Stimulated activated effector memory CD8-positive, alpha-beta T cell treated with anti-CD3 and anti-CD28 coated beads, Interleukin-12 subunit alpha, Interleukin-12 subunit beta, amount 100 ng/mL, for 72 hours (primary cell): ENCODE measurements at places on chromosomes 13 and 19.

DNA sequence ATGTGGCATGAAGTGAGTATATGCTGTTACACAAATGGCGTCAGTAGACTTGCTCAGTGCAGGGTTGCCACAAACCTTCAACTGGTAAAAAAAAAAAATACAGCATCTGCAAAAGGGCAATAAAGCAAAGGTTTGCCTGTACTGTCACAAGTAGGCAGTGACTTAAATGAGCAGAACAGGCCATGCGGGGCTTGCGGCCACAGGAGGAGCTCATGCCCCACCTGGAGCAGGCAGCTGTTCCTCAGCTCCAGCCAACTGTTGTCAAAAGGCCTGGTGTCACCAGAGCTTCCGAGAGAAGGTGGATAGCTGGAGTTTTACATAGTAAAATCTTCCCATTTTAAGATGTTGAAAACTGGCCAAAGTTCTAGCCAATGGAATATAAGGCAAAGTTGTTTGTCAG lies 7.7 kb downstream of the ATP7B start:
- no peak for DNase-seq

GRCh38 chr19:7505288-7505681 lies 10.6 kb upstream of the ZNF358 start:
- no peak for DNase-seq

- no peak for DNase-seq
Observed at GRCh38 chr13:44230736-44231135, 142.9 kb upstream of the SERP2 start.

GRCh38 chr19:2579678-2580280 lies 103.9 kb downstream of the GADD45B start:
- DNase-seq, result no peak

- DNase-seq, result no peak
Observed at GRCh38 chr19:14070268-14071050, 2.1 kb upstream of the MISP3 start.

DNA sequence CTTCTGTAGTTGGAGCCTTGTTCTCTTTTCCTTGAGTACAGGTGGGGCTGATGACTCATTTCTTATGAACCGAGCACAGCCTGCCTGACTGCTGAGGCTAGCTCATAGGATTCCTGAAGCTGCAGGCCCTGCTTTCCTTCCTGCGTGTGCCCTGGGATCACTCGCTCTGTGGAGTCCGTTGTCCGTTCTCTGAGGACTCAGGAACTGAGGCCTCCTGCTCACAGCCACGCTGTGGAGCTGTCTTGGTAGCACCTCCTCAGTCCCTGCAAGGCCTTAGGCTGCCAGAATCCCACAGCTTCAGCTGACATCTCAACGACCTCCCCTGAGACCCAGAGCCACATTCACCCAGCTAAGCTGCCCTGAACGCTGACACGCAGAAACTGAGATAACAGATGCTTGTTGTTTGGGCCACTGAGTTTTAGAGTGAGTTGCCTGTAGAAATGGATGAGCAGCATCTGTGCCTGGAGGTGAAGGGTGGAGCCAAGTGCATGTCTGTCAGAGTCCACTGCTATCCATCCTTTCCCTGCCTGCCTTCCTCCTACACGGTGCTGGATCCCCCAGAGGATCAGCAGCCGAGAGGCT lies 72.9 kb downstream of the ARHGEF7 start:
- no peak for DNase-seq

- no peak for DNase-seq
Observed at GRCh38 chr19:35501684-35502083, 11.4 kb upstream of the KRTDAP start.

DNA sequence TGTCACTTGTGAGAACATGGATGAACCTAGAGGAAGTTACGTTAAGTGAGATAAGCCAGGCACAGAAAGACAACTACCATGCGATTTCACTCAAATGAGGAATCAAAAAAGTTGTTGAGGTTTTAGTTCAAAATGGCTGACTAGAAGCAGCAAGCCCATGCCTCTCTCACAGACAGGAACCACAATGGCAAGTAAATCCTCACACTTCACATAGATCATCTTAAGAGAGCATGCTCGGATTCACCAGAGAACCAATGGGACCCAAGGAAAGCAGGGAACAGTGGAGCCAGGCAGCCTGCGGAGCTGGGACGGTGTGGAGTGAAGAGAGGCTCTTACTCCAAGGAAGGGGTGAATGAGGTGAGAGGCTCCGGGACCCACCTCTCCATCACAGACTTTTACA lies 581.0 kb downstream of the UQCRFS1 start:
- DNase-seq, result no peak
